ENCODE measurements at places on chromosomes 6 and 20. TPM values are rescaled to one million over a fixed set of nuclear protein-coding genes. Genes with fewer than 3 reads are reported as not detected.

The DYNLT2 gene
- total RNA-seq, result 1.3 TPM

The SERAC1 gene
- 6.2 TPM for total RNA-seq

The BPI gene
- total RNA-seq, result 0.65 TPM

The KHDC1 gene
- total RNA-seq, result 1.7 TPM

The LRRC1 gene
- 22.0 TPM for total RNA-seq

The IRF4 gene
- total RNA-seq, result 11.9 TPM

The SLX4IP gene
- 2.4 TPM for total RNA-seq
